AG10803 (cell line): ENCODE measurements at places on chromosomes 16 and 17.

DNA sequence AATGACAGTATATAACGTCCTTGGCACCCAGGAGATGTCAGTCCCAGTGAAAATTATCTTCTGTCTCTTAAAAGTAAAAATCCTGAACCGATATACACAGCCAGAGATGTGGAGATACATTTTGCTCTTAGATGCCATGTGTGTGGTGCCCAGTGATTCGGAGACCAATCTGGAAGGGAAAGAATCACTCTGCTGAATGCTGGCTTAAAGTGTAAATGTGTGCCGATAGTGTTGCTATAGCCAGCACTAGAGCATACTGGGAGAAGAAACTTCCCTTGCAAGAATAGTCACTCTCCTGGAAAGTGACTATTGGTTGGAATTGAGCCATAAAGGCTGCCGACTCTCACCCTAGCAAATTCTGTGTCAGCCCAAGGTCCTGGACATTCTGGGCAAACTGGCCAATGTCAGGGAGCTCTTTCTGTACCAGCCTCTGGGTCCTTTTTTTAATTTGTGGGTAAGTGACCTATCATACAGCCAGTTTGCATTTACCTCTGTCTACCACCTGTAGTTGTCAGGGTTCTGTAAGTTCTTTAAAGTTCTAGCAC is 44.2 kb upstream of the HNF1B start:
- no peak for DNase-seq

DNA sequence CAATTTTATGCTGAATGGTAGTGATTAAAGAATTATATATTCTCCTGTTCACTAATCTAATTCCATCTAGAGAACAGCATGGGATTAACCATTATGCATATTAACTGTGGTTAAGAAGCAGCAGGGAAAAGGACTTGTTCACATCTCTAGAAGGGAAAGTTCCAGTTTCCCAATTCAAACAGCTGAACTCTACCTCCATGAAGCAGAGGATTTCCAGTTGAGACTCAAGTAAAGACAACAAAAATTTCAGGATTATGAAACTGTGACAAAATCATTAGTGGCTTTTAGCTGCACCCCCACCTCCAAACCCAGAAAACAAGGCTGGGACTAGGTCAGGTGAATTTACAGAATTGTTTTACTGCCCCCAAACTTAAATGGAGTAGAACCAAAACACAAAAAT is 73.6 kb downstream of the USP32 start:
- DNase-seq, result no peak

GRCh38 chr16:24381470-24382118 is 125.5 kb downstream of the CACNG3 start:
- no peak for DNase-seq

DNA sequence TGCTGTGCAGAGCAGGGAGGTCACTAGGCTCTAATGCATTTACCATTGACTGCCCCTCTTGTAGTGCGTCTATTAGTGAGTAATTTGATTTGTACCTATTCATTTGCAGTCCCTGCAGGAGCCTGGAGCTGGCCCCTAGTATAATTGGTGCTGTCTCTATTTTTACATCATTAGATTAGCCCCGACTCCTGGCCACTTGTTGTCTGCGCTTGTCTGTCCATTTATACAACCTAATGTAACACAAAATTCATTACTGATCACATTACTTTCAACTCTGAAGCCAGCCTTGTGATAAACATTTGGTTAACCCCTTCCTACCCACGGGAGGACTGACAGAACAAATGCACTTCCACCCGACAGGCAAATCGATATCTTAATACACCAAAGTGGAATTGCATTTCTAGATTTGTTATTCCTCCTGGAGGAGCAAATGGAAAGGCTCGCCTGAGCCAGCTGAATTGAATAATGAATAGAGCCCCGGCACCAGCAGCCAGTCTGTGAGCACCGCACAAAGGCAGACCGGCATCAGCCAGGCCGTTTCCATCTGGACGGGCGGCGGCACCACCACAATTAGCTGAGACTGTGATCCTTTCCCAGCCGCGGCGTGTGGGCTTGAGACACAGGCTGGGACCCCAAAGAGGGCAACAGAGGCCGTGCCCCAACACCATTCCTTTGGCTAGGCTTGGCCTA is 18.7 kb upstream of the TBX2 start:
- no peak for DNase-seq

GRCh38 chr17:48892940-48893645 is 506 bp downstream of the ATP5MC1 start:
- DNase-seq, result no peak
